ENCODE measurements at places on chromosomes 4 and X.

GRCh38 chrX:20151689-20152088 lies 10.1 kb upstream of the EIF1AX start:
- DNase-seq = no peak

GRCh38 chrX:155148724-155149537 lies 67.3 kb upstream of the VBP1 start:
- DNase-seq = peak; percentile 15

GRCh38 chr4:74284053-74284452 lies 24.2 kb upstream of the EPGN start:
- DNase-seq = no peak

GRCh38 chr4:131488772-131489171 lies 1660.3 kb upstream of the PCDH10 start:
- no peak for DNase-seq

Measured in GM10248 (cell line).